ENCODE measurements at places on chromosomes 12 and 14.

DNA sequence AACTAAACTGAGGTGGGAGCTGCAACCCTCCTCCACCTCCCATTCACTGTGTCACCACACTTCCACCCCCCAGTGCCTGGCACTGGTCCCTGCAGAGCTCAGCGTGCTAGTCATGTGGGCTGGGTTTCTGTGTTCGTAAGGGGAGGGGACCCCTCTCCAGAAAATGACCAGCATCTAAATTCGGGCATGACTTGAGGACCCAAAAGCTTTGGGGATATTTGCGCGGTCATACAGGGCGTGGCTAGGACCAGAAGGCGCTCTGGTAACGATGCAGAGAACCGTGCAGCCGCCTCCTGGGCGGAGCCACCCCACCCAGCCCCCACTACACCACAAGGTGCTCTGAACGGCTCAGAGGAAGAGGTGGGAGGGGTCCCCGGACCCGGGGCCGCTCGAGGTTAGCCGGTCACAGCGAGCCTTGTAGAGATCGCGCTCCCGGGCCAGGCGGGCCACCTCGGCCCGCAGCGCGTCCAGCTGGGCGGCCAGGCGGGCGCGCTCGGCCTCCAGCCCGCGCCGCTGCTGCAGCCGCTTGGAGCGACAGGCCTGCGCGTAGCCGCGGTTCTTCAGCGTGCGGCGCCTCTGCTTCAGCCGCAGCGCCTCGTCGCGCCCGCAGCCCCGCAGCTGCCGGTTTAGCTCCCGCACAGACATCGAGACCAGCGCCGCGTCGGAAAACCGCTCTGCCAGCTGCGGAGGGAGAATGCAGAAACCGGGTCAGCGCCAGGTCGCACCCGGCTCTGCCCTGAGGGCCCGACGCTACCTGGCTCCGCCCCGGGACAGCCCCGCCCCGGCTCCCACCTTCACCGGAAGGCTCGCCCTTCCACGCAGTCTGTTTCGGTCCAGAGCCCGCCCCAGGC, 9.8 kb downstream of the CPNE6 start:
- peak; percentile 65 for DNase-seq

DNA sequence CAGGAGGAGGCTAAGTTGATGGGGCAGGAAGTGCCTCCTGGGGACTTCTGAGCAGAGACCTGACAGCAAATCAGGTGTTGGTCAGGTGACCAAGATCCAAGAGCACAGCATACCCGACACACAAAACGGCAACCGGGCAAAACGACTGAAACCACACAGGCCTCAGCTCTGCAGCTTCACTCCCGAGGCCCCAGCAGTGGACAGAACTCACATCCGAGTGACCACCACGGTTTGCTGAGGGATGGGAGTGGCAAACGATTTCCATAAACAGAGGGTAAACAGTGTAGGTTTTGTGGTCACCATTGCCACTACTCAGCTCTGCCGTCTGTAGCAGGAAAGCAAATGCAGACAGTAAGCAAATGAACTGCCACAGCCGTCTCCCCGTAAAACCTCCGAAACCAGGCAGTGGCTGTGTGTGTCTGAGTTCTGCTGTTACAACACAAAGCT, 14.4 kb downstream of the CHFR start:
- DNase-seq: no peak

- DNase-seq: no peak
Observed at GRCh38 chr12:67523538-67523937, 125.0 kb upstream of the DYRK2 start.

DNA sequence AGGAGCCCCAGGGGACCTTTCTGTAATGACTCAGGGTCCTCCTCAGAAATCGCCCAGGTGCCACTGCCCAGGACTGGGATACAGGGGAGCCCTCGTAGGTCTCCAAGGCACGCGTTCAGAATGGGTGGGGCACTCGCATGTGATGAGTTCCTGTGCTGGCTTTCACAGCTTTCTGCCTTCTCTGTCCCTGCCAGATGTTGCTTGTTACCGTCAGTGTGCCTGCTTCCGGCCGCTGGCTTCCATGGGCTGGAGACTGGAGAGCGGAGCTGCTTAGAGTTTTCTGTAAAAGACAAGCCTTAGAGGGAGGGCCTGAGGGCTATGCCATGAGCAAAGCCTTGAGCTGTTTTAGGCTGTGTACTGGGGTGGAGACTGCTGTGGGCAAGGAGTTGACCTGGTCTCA, 75.0 kb upstream of the SLC24A4 start:
- DNase-seq: no peak

GRCh38 chr14:21911877-21912276, 238.3 kb upstream of the OR4E1 start:
- no peak for DNase-seq

DNA sequence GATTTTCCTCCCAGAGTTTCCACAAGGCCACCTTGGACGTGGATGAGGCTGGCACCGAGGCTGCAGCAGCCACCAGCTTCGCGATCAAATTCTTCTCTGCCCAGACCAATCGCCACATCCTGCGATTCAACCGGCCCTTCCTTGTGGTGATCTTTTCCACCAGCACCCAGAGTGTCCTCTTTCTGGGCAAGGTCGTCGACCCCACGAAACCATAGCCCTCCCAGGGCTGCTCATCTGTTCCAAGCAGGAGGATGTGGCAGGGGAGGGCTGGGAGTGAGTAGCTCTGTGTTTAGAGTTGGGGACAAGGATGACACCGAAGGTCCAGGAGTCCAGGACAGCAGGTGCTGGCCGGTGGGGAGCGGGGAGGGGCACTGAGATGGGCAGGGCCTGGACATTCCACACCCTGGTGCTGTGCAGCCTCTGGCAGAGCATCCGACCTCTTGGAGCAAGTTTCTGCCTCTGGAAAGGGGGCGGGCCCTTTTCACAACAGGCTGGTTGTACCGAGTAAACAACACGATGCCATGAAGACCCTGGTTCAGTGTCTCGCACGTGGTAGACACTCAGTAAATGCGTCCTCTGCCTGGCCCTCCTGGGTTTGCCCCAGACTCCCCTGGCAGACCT, 8.2 kb downstream of the SERPINA4 start:
- no peak for DNase-seq

GRCh38 chr12:115135800-115136211, 451.8 kb upstream of the TBX3 start:
- DNase-seq: peak; percentile 82

DNA sequence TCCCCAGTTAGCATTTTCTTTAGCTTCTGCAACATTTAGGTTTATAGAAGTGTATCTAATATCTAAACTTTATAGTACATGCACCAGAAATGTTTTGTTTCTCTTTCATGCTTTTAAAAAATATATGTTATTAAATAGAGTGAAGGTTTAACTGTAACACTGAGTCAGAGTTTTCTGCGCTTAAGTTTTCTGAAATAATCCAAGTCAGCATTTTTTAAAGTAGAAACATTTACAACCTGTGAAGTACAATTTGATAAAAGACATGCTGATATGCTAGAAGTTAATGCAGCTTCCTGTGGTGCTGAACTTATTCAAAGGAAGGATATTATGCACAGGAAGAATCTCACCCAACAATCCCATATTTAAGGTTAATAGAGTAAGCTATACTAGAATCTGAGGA, 1096.8 kb downstream of the LRFN5 start:
- no peak for DNase-seq

DNA sequence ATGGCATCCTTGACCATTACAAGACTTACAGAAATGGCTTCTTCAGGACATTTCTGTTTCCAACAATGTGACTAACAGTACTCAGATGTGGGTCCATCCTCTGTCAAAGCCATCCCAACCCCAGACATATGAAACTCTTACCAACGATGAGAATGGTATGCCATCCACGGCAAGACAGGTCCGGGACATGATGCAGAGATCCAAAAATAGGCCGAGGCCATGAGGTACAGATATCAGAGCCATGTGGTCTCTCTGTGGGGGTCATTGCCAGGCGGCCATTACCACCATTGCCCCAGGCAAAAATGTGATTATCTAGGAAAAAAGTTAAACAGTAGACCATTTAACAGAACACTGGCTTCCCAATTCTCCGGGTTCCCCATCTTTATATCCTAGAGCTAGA, 27.5 kb downstream of the ZC2HC1C start:
- no peak for DNase-seq

DNA sequence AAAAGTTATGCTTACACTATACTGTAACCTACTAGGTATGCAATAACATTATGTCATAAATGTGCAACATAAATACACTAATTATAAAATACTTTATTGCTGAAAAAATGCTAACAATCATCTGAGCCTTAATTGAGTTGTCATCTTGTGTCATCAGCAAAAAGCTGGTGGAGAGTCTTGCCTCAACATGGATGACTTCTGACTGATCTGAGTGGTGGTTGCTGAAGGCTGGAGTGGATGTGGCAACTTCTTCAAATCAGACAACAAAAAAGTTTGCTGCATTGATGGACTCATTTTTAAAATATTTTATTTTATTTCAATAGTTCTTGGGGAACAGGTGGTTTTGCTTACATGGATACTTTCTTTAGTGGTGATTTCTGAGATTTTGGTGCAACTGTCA, 93.9 kb upstream of the AMN1 start:
- DNase-seq: no peak

GRCh38 chr14:67357969-67358354, 1.6 kb downstream of the ATP6V1D start:
- no peak for DNase-seq

DNA sequence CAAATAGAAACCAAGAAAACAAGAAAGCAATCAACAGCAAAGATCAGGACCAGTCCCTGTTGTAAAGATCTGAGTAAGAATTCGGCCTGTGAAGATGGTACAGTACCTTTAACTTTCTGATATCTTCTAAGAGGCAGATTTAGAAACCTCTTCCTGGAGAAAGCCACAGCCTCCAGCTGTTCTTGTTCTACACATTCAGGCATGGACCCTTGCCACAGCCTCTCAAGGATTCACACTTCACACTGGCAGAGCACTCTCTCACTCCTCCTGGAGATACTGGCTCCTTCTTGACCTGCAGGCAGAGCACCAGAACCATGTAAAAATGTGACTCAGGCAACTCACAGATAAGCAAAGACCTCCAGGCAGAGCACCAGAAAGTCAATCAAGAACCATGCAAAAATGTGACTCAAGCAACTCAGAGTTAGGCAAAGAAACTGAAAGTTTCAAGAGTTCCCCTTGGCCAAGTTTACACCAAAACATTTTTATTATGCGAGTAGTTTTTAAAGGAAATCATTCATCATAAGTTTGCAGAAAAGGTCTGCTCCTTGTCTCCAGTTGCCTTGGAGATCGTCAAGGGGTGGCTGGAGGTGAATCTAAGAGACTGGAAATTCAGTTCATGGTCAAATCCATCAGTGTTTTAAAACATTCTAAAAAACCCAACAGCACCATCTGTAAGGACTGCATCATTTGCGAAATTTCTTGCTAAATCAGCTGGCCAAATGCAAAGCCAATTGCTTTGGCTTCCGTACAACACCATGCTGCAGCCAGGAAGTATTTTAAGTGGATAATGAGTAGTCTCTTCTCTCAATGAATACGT, 119.3 kb upstream of the MDM1 start:
- DNase-seq: no peak

GRCh38 chr12:131720921-131721320, 10.0 kb downstream of the SFSWAP start:
- no peak for DNase-seq

DNA sequence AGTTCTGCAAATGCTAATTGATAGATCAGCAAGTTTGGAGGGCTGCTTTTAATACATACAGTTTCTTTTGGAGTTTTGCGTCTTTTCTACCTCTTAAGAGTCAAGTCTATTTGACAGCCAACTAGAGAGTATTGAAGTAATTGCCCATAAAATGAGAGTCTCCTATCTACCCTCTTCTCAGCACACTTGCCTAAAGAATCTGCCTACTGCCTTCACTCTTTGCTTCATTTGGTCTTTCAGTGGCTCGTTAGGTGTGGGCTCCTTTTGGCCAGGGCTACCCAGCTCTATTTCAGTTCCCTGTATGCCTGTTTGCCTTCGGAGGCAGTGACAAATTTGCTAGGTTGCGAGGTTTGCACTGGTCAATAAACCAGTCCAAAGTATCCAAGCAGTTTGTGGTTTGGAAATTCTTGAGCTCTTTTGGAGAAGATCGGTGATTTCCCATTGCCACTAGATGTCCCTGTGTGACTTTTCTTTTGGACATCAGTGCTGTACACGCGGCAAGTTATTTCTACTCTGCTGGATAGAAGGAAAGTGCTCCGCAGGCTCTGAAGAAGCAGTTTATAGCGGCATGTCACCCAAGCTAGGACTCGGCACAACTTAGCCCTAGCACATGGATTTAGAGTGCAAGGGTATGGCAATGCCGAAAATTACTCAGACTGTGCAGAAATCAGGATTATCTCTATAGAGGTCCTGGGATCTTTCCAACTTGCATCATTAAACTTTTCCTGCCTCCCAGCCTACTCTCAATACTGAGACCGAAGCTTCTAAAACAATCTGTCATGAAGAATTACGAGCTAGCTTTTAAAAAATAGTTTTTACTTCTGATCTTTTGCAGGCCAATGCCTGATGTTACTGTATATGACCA, 38.6 kb downstream of the MGST1 start:
- no peak for DNase-seq

DNA sequence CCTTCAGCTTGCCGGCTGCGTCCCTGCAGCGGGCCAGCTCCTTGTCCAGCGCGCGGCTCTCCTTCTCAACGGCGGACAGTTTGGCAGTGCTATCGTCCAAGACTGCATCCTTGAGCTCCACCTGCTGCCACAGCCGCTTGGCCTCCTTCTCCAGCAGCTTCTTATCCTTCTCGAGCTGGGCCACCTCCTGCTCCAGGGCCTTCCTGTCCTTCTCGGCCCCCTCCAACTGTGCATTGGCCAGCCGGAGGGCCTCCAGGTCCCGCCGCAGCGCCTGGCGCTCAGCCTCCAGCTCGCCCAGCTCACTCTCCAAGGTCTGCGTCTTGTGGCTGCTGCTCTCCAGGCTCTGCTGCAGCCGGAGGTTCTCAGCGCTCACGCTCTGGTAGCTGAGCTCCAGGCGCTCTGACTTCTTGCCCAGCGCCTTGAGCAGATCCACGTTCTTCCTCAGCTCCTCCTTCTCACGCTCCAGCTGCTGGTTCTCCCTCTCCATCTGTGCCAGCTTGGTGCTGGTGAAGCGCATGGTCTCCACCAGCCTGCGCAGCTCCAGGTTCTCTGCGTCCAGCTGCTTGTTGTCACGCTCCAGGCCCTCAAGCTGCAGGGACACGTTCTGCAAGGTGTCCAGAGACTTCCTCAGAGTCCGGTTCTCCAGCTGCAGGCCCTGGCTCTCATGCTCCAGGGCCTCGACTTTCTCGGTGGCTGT, 68.8 kb upstream of the GPR68 start:
- DNase-seq: no peak

GRCh38 chr14:87102811-87103378, 890.1 kb downstream of the GALC start:
- no peak for DNase-seq

- no peak for DNase-seq
Observed at GRCh38 chr14:91424813-91425530, 7.4 kb upstream of the CCDC88C start.

DNA sequence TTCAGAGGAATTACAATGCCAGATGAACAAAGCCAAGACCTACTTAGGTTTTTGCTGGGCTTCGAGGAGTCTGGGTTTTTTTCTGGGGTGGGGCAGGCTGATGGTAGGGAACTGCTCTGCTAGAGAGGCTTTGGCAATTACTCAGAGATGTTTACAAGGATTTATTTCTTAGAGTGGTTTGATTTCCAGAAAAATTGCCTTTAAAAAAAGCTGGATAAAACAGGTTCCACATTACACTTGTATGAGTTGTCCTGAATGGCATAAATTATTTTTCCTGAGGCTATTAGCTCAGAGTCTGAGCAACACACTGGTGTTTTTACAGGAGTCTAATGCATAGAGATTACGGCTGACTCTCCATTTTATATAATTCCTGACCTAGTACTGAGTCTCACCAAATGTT, 118.5 kb upstream of the FRMD6 start:
- no peak for DNase-seq

Measured in left ventricle myocardium superior (tissue), 1 donor.